Activated CD8-positive, alpha-beta memory T cell treated with anti-CD3 and anti-CD28 coated beads for 1 hour (primary cell): ENCODE measurements at places on chromosomes 3 and 15.

DNA sequence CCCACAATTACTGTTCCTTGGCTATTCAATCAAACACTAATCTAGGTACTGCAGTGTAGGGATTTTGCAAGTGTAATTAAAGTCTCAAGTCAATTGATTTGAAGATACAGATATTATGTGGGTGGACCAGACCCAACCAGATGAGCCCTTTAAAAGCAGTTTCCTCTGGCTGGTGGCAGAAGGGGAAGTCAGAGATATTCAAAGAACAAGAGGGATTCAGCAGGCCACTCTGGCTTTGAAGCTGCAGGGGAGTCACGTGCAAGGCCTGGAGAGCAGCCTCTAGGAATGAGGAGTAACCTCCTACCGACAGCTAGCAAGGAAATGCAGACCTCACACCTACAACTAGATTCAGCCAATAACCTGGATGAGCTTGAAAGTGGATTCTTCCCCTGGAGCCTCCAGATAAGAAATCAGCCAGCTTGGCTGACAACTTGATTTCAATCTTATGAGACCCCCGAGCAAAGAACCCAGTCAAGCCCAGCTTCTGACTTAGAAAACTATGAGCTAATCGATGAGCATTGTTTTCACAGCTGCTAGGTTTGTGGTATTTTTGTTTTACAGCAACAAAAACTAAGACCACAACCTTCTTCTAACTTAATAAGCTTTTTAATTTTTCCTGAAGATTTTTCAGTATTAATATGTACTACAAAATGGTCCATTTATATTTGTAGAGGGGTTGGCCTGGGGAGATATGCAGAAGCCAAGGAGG, 13.4 kb downstream of the HACD2 start:
- DNase-seq, result no peak

GRCh38 chr3:104596551-104596950, 770.2 kb upstream of the ALCAM start:
- DNase-seq, result no peak

- DNase-seq, result no peak
These were observed 50.7 kb downstream of the ADAMTS17 start for GRCh38 chr15:100291106-100291505.

- DNase-seq, result peak; percentile 9
These were observed 755 bp downstream of the PTPN9 start for GRCh38 chr15:75578173-75578947.

DNA sequence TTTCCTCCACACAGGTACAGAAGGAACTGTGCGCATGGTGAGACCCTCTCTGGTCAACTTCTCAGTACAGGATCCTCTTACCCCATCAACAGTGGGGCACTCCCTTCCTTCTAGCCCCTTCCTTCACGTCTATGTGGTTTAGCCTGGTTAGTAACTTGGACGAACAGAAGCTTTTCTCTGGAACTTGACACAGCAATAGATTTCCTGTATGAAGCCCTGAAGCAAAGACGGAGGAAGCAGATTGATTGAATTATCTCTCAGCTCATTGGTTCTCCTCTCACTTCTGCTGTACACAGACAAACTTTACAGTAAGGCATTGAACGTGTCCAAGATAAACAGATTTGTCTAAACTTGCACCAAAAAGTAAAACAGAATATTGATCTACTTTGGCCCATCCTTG, at the start of gene CD200R1:
Gene CD200R1, minus strand, starts transcription at position 210 of the 400 bp plus-strand sequence. CDS start 246 bp downstream, outside the sequence.
- DNase-seq, result no peak

DNA sequence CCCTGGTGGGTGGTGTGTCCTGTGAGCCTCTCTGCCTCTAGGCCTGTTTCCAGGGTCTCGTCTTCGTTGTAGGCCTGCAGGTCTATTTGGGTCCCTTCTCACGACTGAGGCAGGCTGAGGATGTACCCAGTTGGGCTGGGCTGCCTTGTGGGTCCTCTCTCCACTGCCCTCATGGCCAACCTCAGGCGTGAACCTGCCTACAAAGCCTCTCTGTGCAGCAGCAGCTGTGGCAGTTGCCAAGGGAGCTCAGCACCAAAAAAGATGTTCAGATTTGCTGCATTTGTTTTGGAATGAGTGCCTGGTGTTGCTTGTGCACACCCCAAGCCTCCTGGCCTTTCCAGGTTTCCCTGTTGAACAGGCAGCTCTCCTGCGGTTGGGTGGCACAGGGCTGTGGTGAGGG, 13.4 kb downstream of the KLF13 start:
- no peak for DNase-seq

DNA sequence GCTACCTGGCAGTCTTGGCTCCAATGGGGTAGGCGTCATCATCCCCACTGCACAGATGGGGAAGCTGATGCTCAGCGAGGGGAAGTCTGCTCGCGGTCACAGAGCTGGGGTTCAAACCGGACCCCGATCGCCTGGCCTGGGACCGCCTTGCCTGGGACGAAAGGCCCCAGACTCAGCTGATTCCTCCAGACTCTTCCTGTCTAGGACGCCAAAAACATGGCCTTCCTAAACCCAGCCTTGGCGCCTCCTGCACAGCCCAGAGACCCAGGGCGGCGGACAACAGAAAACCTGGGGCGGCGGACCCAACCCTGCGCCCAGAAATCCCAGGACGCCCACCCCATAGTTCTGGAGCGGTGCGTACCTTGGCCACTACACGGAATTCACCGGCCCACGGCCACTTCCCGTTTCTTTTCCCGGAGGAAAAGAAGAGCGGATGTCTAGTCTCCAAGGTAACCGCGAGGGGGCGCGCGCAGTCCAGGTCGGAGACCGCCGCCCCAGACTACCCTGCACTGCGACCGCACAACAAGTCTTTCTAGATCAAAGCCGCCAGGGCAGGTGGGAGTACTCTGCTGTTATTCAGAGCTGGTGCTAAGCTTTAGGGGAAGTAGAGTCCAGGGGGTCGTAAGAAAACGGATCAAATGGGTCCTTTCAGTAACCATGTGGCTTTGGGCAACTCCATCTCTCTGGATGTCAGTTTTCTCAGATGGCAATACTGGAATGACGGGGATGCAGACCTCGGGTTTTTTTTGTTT, 4.9 kb upstream of the IL17RD start:
- DNase-seq, result no peak

- no peak for DNase-seq
These were observed 21.9 kb downstream of the ATOSA start for GRCh38 chr15:52657338-52657737.

DNA sequence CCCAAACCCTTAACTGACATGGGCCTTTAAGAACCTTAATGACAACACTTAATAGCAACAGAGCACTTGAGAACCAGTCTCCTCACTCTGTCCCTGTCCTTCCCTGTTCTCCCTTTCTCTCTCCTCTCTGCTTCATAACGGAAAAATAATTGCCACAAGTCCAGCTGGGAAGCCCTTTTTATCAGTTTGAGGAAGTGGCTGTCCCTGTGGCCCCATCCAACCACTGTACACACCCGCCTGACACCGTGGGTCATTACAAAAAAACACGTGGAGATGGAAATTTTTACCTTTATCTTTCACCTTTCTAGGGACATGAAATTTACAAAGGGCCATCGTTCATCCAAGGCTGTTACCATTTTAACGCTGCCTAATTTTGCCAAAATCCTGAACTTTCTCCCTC, 49.9 kb downstream of the PGPEP1L start:
- DNase-seq, result no peak

DNA sequence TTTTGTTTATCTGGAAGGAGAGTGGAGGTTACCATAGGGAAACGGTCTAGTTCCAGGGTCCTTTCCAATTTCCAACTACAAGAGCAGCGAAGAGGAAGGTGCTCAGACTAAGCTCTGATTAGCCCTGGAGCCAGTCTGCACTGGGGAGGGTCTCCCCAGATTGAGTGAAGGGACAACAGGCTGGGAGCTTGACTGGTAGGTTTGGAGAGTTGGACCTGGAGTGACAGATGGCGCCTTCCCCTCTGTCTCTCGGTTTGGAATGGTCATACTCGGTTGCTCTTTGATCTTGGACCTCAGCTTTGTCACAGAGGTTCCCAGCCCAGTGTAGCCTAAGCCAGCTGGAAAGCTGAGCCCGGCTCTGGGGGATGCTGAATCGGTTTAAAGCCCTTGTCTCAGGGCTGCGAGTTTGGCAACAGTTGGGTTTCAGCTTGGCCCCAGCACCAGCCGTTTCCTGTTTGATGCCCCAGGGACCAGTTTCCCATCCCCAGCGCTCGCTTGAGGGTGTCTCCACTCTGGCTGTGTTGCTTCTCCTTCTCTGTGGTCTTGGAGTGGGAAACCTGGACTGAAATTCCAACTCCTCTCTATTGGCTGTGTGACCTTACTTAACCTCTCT, 53.1 kb upstream of the ULK4 start:
- no peak for DNase-seq

DNA sequence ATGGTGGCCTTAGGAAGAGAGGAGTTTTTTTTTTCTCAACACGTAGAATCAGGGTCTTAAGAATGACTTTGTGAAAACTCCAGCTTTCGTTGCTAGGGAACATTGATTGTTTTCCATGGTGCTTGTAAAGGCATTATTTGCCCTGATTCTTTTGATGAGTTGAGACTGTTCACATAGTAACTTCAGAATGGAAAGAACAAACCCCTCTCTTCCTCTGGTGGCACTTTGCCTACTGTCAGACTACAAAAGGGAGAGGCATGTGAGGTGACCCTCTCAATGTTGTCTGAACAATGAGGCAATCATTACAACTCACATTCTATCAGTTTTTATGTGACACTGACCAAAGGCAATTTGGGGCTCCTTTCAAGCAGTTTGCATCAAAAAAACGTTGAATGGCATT, 477.8 kb downstream of the FGF12 start:
- DNase-seq, result no peak

GRCh38 chr3:101017017-101017416, 23.8 kb upstream of the ABI3BP start:
- DNase-seq, result no peak

GRCh38 chr3:169869484-169870220, at the start of gene LRRC31:
LRRC31 (minus strand) TSS chr3:169869935; CDS start chr3:169869807, 128 bp downstream.
- DNase-seq, result no peak

DNA sequence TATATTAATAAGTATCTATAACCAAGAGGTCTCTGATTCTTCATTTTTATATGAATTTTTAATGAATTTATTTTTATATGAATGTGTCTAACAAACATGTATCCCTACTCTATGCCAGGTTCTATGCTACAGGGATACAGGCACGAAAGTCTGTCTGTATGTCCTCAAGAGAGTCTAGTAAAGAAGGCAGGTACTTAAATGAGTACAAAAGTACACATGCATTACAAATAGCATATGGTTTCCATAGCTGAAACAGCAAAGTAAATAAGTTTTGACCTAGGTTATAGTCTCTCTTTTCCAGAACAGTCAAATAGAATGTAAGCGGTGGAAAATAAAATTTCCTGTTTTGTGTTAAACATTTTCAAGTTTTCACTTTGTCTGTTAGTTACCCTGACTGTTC, 13.3 kb upstream of the ABHD10 start:
- DNase-seq, result no peak
